Stimulated activated CD8-positive, alpha-beta memory T cell treated with anti-CD3 and anti-CD28 coated beads, Interleukin-15, amount 100 ng/mL, for 4 hours (primary cell): ENCODE measurements at places on chromosomes 7 and 10.

GRCh38 chr10:51935341-51935740 lies 235.9 kb upstream of the CSTF2T start:
- DNase-seq, result no peak

GRCh38 chr10:62690703-62691102 lies 113.8 kb upstream of the ADO start:
- no peak for DNase-seq

- DNase-seq, result no peak
These were observed 24.8 kb upstream of the PLPP4 start for GRCh38 chr10:120432209-120432608.

DNA sequence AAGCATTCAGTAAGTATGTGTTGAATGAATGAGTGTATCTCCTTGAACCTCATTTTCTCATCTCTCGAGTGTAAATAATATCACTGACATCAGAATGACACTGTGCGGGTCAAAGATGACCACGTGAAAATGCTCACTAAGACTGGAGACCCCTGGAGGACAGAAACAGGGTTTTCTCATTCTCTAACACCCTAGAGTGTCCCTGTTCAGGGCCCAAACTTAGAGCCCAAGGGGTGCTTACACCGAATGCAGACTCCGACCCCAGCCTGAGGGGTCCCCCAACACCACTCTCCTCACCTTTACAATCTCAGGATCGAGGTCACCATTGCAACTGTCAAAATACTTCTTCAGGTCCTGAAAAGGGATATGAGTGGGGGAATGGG lies 1.4 kb downstream of the CDK5 start:
- DNase-seq, result no peak

- no peak for DNase-seq
These were observed 32.0 kb downstream of the CUL2 start for GRCh38 chr10:35058134-35058533.
